Bronchial epithelial cell (primary cell): ENCODE measurements at places on chromosomes 5 and 9. TPM values are rescaled to one million over a fixed set of nuclear protein-coding genes. Genes with fewer than 3 reads are reported as not detected.

- DNase-seq, result peak; percentile 52
Observed at GRCh38 chr9:29798599-29798998, 2225.3 kb upstream of the C9orf72 start.

The PCDHGA3 gene
- under 0.01 and 0.13 TPM in 2 replicates for total RNA-seq

DNA sequence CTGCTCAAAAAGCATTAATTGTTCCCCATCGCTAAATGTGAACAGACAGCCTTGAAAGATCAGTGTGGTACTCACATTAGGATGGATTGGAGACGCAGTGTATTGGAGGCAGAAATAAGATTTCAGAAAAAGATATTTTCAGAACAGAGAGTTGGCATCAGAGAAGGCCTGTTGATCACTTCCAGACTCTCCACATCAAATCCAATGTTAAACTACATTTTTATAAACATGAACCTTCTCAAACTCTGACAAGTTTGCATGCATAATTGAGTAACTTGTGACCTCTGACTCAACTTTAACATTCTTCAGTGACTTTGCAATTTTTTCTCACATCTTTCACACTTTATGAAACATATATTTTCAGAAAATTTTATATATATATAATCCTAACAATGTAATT is 919.6 kb upstream of the SEMA6A start:
- DNase-seq, result no peak

The RAB24 gene
- total RNA-seq, result 16.6 and 26.1 TPM in 2 replicates

The PCDHA7 gene
- total RNA-seq, result under 0.01 and 0.13 TPM in 2 replicates
